Activated CD4-positive, alpha-beta T cell treated with anti-CD3 and anti-CD28 coated beads, Interleukin-2, amount 10 ng/mL, durations not matched to agents 24 days and 14 days (primary cell): ENCODE measurements at places on chromosomes 5 and 9. TPM values are rescaled to one million over a fixed set of nuclear protein-coding genes. Genes with fewer than 3 reads are reported as not detected.

DNA sequence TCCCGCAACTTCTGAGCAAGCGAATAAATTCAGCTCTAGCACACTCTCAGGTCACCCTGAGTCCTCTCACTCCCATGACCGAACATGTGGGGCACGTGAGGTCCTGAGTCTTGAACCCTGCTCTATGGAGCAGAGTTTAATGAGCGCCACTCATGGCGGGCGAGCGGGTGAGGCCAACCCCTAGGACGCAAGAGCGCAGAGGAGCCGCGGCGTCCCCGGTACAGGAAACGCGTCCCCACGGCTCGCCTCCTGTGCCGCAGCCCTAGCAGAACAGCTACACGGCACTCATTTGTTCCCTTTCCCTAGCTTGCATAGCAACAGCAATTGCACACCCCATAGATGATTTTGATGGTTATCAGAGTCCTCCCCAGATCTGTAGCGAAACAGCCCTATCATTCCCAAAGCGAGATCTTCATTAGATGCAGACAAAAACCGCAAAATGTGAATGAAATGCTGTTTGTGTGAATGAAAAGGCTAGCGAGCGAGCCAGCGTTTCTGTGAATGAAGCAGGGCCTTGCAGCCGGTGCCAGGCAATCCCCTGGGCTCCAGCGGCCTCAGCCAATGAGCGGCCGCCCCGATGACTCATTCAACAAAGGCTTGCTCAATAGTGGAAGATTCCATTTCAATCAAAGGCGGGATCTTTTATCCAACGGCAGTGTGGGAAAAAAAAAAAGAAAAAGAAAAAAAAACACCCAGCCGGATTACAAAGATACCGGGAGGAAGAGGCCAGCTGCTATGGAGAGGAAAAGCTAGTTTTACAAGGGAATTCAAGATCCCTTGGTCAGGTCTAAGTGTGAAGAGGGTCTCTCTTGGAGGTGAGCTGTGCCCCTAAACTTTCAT lies 1.5 kb upstream of the SHC3 start:
- H3K36me3 ChIP-seq, result peaks cover 1% of the 10 kb centered on the region
- DNase-seq, result peak; percentile 77
- peaks cover 57% of the 10 kb centered on the region for H3K27me3 ChIP-seq
- H3K4me3 ChIP-seq, result peak overlapping the region; percentile 60

DNA sequence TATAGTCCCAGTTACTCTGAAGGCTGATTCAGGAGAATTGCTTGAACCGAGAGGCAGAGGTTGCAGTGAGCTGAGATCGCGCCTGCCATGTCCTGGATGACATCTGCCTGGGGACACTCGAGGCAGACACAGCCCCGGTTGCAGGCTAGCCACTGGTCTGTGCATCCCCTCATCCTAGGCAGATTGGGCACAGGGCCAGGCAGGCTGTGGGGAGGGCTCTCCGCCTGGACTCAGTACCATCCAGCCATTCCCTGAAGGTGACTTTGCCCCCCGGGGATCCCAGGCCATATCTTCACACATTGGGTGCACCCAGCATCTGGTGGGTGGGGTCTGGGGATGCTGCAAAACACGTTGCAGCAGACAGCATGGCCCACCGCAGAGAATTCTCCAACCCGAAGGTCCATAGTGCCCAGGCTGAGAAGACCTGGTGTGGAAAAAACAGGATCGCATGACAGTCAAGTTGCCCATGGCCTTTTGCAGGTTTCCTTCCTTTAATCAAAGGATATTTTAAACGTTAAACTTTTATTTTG lies 50.9 kb upstream of the SUSD3 start:
- no peak overlapping the region for H3K4me3 ChIP-seq
- H3K4me1 ChIP-seq, result peaks cover 18% of the 10 kb centered on the region
- no peaks in the 10 kb centered on the region for H3K27me3 ChIP-seq
- no peak overlapping the region for H3K27ac ChIP-seq
- peaks cover 53% of the 10 kb centered on the region for H3K36me3 ChIP-seq

DNA sequence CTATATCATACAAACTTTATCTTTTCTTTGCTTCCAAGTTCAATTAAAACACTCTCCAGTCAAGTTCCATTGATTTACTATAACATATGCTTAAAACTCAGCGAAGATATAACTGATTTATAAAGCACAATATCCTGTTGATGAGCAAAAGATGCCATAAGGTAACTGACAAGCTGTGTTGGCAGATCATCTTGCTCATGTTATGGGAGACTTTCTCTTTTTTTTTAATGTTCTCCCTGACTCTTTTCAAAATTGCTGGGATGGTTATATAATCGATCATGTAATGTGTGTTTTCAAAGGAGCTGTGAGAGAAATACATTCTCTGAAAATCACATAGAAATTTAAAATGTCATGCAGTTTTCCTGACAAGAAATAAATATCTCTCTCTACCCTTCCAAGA lies 293.5 kb downstream of the MED10 start:
- H3K36me3 ChIP-seq, result no peaks in the 10 kb centered on the region
- no peaks in the 10 kb centered on the region for H3K4me1 ChIP-seq
- H3K27me3 ChIP-seq, result no peaks in the 10 kb centered on the region
- H3K27ac ChIP-seq, result no peak overlapping the region

DNA sequence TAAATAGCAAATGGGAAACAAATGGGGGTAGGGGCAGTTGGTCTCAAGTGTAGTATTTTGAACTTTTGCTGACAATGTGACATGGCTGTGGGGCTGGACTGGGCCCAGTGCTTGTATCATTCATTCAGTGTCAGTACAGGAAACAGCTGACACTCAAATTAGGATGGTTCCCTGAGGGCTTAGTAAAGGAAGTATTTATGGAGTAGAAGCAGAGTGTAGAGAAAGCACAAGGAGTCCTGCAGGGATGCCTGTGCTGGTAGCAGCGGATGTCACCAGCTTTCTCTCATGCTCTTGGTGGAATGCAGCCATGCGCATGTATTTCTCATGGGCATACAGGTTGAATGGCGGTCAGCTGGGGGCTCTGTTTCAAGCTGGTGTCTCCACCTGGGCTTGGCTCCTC lies 72.9 kb upstream of the SLC44A1 start:
- H3K4me1 ChIP-seq, result no peaks in the 10 kb centered on the region
- peaks cover 3% of the 10 kb centered on the region for H3K27me3 ChIP-seq
- no peak for DNase-seq
- H3K4me3 ChIP-seq, result no peak overlapping the region
- no peak overlapping the region for H3K27ac ChIP-seq
- no peaks in the 10 kb centered on the region for H3K36me3 ChIP-seq

Gene FGD3
- 39.5 and 39.7 TPM in 2 replicates for total RNA-seq

- H3K27ac ChIP-seq, result peak overlapping the region; percentile 20
- H3K27me3 ChIP-seq, result no peaks in the 10 kb centered on the region
- DNase-seq, result no peak
- H3K4me3 ChIP-seq, result peak overlapping the region; percentile 10
These were observed 9.9 kb downstream of the GNAQ start for GRCh38 chr9:78021697-78022096.

- H3K4me1 ChIP-seq, result peaks cover 20% of the 10 kb centered on the region
- DNase-seq, result no peak
- H3K36me3 ChIP-seq, result peaks cover 22% of the 10 kb centered on the region
- H3K27me3 ChIP-seq, result no peaks in the 10 kb centered on the region
These were observed 7.3 kb downstream of the UBTD2 start for GRCh38 chr5:172276214-172276613.

- H3K4me1 ChIP-seq, result no peaks in the 10 kb centered on the region
- no peaks in the 10 kb centered on the region for H3K36me3 ChIP-seq
- DNase-seq, result no peak
- no peak overlapping the region for H3K27ac ChIP-seq
- H3K27me3 ChIP-seq, result no peaks in the 10 kb centered on the region
- no peak overlapping the region for H3K4me3 ChIP-seq
These were observed 90.8 kb upstream of the NEURL1B start for GRCh38 chr5:172550096-172550765.

GRCh38 chr9:10804486-10804885 lies 191.7 kb upstream of the PTPRD start:
- no peaks in the 10 kb centered on the region for H3K4me1 ChIP-seq
- H3K4me3 ChIP-seq, result no peak overlapping the region
- H3K36me3 ChIP-seq, result no peaks in the 10 kb centered on the region
- no peak overlapping the region for H3K27ac ChIP-seq

- H3K4me1 ChIP-seq, result no peaks in the 10 kb centered on the region
- no peak overlapping the region for H3K27ac ChIP-seq
- no peaks in the 10 kb centered on the region for H3K27me3 ChIP-seq
- no peaks in the 10 kb centered on the region for H3K36me3 ChIP-seq
- DNase-seq, result no peak
These were observed 280.3 kb upstream of the WWC1 start for GRCh38 chr5:168011096-168011495.

Gene SLC6A7
- not detected in 2 replicates for total RNA-seq

DNA sequence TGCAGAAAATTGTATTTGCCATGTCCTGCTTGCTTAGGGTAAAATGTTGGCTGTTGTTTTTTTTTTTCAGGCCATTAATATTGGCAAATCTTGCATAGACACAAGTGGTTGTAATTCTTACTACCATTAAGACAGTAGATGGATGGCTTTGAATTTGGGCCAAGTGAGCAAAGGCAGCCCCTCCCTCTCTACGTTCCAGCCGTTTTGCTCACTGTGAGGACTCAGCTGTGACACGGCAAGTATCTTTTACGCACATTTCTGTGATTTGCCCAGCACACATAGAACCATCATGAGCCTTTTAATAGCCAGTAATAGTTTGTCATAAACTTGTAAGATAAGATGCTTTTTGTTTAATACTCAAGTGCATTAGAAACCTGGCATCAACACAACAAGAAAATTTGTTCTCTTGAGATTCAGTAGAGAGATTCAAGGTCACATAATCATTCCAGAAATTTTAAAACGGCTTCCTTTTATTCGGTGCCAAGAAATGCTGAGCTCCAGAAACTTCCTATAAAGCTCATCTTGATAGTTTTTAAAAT lies 205.2 kb upstream of the ADCY2 start:
- no peaks in the 10 kb centered on the region for H3K27me3 ChIP-seq
- no peak overlapping the region for H3K27ac ChIP-seq
- DNase-seq, result no peak
- no peaks in the 10 kb centered on the region for H3K4me1 ChIP-seq
- H3K4me3 ChIP-seq, result no peak overlapping the region

DNA sequence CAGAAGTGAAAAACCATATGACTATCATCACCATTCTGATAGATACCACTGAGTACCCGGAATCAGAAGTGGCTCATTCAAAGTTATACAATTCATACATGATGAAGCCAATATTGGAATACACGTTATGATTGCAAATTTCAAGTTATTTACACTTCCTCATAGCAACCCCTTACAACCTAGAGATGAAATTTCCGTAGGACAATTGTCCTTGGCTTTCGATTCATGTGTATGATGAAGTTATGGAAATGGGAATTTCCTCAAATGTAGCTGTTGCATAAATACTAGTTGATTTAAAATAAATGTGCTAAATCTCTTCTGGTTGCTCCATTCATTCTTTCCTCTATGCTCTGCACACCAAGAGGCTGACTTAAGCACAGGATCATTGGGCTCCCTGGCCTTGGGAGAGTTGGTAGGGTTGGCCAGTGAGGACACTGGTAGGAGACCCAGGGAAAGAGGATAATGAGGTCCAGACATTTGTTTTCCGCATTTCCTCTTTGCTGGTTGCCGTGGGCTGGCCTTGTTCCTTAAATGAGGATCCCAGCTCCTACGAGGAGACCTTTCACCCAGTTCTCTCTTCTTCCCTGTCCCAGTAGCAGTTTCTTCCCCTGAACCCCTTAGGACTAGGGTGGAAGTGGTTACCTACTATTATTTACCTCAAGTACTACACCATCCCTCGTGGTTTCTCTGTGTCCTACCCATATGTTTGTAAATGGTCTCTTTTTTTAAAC lies 90.3 kb downstream of the ZNF474 start:
- no peaks in the 10 kb centered on the region for H3K4me1 ChIP-seq
- no peak overlapping the region for H3K27ac ChIP-seq
- no peak for DNase-seq
- H3K36me3 ChIP-seq, result no peaks in the 10 kb centered on the region

GRCh38 chr5:155655569-155655968 lies 642.0 kb downstream of the KIF4B start:
- H3K27ac ChIP-seq, result no peak overlapping the region
- no peak for DNase-seq
- no peaks in the 10 kb centered on the region for H3K4me1 ChIP-seq

DNA sequence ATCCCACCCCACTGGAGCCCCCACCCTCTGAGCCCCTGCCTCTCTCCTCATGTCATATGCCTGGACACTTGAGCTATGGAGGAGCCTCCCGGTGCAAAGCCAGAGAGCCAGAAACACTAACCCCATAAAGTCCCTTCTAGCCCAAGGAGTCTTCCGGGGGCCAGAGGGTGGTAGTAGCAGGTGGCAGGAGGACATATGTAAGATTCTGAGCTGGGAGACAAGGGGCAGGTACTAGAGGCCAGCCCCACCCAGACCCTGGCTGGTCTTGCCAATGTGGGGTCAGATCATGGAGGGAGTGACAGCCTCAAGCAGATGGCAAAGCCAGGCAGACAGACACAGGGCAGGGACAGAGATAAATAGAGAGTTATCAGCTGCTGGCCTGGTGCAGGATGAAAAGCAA lies 63.4 kb downstream of the PSD2 start:
- no peak for DNase-seq
- H3K4me1 ChIP-seq, result no peaks in the 10 kb centered on the region
- no peak overlapping the region for H3K4me3 ChIP-seq
- H3K36me3 ChIP-seq, result no peaks in the 10 kb centered on the region
- H3K27ac ChIP-seq, result no peak overlapping the region
- H3K27me3 ChIP-seq, result peaks cover 3% of the 10 kb centered on the region

Gene DBH
- total RNA-seq, result not detected in 2 replicates

Gene F2RL1
- 0.14 and 0.23 TPM in 2 replicates for total RNA-seq

Gene SLC4A9
- total RNA-seq, result not detected in 2 replicates

DNA sequence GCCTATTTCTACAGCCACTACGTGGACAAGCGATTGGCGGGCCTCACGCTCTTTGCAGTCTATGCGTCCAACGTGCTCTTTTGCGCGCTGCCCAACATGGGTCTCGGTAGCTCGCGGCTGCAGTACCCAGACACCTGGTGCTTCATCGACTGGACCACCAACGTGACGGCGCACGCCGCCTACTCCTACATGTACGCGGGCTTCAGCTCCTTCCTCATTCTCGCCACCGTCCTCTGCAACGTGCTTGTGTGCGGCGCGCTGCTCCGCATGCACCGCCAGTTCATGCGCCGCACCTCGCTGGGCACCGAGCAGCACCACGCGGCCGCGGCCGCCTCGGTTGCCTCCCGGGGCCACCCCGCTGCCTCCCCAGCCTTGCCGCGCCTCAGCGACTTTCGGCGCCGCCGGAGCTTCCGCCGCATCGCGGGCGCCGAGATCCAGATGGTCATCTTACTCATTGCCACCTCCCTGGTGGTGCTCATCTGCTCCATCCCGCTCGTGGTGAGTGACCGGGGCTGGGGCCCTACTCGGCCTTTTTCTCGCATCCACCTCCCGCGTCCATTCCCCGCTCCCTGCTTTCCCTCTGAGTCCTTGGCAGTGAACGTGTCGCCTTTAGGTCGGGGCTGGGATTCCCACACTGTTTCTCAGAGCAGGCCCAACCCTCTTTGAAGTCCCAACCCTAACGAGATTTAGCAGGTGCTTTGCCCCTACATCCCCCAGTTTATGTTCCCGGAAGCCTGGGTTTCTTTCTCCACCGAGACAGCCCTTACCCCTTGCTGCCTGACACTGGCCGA lies 1.8 kb downstream of the PTGER4 start:
- DNase-seq, result peak; percentile 82
- H3K27ac ChIP-seq, result peak overlapping the region; percentile 99
- peaks cover 43% of the 10 kb centered on the region for H3K4me1 ChIP-seq
- H3K27me3 ChIP-seq, result no peaks in the 10 kb centered on the region
- H3K4me3 ChIP-seq, result peak overlapping the region; percentile 99

- no peaks in the 10 kb centered on the region for H3K4me1 ChIP-seq
- H3K36me3 ChIP-seq, result no peaks in the 10 kb centered on the region
- H3K27ac ChIP-seq, result no peak overlapping the region
- H3K27me3 ChIP-seq, result no peaks in the 10 kb centered on the region
These were observed 406.4 kb upstream of the CLINT1 start for GRCh38 chr5:158265346-158265745.
